ENCODE measurements at places on chromosomes 7 and 10.

DNA sequence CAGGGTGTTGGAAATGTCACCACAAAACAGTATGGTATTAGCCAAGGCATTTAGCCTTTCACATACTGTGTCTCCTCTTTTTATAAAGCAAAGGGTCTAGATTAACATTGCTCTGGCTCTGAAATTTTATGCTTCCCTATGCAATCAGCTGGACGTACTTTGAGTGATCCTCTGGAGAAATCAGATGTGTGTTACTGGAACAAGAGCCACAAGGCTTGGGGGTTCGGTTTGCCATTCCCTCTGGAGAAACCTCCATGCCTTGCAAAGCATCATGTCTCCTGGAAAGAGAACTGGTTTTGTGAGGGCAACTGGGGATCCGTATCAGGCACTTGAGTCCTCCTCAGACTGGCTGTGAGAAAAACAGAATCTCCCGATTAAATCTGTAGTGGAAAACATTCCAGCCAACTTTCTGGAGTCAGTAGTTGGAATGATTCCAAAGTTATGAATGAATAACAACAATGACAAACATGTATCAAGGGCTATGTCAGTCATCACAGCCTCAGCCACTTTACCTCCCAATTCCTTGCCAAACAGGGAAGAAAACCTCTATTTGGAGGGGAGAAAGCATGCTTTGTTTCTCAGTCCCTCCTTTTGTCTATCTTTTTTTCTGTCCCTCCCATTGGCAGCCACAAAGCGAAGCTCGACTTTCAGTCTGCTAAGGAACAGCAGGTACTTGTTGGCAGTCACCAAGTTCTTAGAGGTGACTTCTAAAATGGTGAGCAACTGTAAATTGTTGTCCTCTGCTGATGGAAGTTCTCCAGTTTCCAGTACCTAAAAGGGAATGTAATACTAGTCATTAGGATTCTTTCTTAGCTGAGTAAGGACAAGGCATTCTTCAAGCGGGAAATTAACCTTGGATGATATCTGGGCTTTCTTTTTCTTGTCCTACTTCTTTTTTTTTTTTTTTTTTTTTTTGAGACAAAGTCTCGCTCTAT, 864.8 kb upstream of the AUTS2 start:
- no peak for DNase-seq

DNA sequence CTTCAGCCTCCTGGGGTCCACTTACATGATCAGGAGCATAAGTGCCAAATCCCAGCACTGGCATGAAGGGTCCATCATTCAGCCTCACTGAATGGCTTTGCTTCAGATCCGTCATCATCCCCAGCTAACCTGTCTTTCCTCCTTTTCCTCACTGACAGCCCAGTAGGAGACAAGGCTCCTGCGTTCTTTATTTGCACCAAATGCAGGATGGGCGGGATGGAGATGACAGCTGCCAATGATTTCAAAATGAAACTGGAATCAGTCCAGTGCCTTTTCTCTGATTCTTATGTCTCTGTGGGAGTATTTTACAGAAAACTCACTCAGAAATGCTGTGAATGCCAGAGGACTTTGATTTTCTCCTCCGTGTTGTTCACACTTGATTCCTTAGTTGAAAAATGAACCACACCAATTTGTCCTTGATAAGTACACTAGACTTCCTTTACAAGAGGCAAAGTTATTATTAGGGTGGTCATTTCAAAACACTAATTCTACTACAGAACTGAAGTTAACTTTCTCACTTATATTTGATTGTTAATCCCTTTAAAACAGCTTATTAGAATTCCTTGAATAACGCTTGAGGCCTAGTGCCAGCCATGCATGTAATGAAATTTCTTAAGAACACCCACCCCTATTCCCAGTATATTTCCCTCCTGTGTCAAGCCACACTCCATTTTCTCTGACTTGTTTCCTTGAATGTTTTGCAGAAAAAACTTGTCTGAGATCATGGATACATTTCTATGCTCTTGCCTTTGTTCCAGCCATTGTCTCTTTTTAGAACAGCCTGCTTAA, at the start of gene AKR1C8:
Gene AKR1C8 (minus strand): TSS at position 164 of the 789 bp plus-strand sequence. CDS start 46 bp downstream, at position 118.
- no peak for DNase-seq

GRCh38 chr7:70094831-70095230, 496.6 kb downstream of the AUTS2 start:
- peak; percentile 68 for DNase-seq

DNA sequence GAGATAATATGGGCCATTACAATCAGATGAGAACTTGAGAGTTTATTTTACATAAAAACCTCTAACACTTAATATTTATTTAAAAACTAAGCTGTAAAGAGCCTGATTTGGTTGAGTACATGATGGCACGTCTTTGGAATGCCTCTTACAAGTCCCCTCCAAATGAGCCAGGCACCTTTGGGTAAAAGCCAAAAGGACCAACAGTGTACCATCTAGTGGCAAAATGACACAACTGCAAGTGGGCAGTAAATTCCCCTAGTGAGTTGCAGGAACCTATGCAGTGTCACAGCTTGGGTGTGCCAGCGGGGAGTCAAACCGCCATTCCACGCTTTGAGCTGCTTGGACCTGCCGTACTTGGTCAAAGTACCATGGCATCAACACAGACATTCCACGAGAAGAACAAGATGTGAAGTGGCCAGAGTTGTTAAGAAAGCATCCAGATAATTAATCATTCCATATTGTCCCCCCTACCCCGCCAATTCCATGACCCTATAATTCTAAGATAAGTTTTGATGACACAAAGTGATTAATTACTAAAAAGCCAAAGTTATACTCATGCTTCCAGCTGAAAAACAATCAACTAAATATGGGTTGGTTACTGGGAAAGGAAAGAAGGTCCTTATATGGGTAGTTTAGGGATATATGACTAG, 115.2 kb downstream of the SORBS1 start:
- peak; percentile 79 for DNase-seq

- DNase-seq = no peak
Observed at GRCh38 chr7:71286924-71287323, 155.0 kb downstream of the GALNT17 start.

DNA sequence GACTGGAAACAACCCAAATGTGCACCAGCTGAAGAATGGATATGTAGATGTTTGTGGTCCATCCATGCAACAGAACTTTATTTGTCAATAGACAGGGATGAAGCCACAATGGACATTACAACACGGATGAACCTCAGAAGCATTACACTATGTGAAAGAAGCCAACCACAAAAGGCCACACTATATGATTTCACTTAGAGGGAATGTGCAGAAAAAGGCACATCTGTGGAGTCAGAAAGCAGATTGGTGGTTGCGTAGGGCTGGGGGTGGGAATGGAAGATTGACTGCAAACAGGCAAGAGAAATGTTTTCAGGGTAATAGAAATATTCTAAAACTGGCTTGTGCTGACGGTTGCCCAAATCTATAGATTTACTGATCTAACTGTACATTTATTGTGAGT, 34.3 kb upstream of the WASHC2A start:
- no peak for DNase-seq
